ENCODE measurements at places on chromosomes 12 and 14. TPM values are rescaled to one million over a fixed set of nuclear protein-coding genes. Genes with fewer than 3 reads are reported as not detected.

The TCL1A gene
- not detected for polyA plus RNA-seq

The ANG gene
- polyA plus RNA-seq: 10.5 TPM

The UBE3B gene
- 14.5 TPM for polyA plus RNA-seq

GRCh38 chr12:104339663-104340062 is 36.1 kb downstream of the EID3 start:
- peak; percentile 57 for DNase-seq

GRCh38 chr14:81472096-81472800 is 61.4 kb downstream of the SEL1L start:
- DNase-seq: no peak

DNA sequence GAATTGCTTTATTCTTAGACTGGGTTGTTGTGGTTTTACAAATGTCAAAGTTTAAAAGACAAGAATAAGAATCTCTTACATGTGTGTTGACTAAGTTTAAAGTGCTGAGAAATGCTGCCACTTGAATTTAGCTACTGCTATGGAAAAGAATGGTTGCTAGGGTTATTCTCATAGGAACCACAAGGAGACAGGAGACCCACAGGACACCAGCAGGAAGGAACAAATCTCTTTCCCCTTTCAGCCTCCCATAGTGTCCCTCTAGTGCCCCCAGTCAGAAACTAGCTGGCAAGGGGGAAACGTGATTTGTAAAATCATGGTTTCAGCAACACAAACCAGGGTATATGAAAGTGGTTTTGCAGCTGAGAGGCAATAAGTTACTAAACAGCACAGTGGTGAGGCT is 102.7 kb downstream of the ST8SIA1 start:
- DNase-seq: peak; percentile 32

GRCh38 chr14:103819503-103820307 is 27.7 kb downstream of the PPP1R13B start:
- DNase-seq: no peak
